Activated naive CD4-positive, alpha-beta T cell (primary cell): ENCODE measurements at places on chromosomes 2 and 18.

- no peak for DNase-seq
These were observed 14.8 kb upstream of the IMP4 start for GRCh38 chr2:130327703-130328527.

GRCh38 chr2:10372203-10372861, 69.6 kb downstream of the HPCAL1 start:
- no peak for DNase-seq

DNA sequence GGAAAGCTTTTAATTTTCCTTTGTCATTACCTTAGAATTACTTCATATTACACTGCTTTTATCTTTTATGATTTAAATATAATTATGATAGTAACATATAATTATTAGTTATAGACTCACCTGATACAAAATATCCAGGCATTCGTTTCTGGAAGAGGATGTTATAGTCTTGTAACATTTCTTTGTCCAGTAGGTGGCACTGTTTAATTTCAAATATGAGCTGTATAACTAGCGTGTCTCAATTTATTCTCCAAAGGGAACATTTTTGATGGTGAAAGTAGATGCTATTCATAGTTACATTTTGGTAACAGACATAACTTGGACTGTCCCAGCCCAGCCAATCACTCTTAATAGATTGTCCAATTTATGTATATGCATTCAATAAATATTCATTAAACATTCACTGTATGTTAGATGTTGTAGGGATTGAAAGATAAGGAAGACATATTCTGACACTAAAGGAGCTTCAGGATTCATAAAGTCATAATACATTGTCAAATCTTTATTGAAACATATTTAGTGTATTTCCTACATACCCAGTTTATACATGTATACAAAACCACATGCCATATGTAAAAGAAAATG, 19.2 kb downstream of the DAW1 start:
- DNase-seq, result no peak

GRCh38 chr18:3193331-3193730, 26.4 kb downstream of the MYOM1 start:
- no peak for DNase-seq

- DNase-seq, result peak; percentile 87
These were observed 5.7 kb downstream of the PTMA start for GRCh38 chr2:231713730-231714638.

GRCh38 chr2:240578488-240578887, 8.0 kb upstream of the CAPN10 start:
- no peak for DNase-seq

GRCh38 chr2:220341014-220341413, 713.6 kb downstream of the SLC4A3 start:
- DNase-seq, result no peak

GRCh38 chr18:72652990-72653593, 109.0 kb upstream of the CBLN2 start:
- peak; percentile 1 for DNase-seq

DNA sequence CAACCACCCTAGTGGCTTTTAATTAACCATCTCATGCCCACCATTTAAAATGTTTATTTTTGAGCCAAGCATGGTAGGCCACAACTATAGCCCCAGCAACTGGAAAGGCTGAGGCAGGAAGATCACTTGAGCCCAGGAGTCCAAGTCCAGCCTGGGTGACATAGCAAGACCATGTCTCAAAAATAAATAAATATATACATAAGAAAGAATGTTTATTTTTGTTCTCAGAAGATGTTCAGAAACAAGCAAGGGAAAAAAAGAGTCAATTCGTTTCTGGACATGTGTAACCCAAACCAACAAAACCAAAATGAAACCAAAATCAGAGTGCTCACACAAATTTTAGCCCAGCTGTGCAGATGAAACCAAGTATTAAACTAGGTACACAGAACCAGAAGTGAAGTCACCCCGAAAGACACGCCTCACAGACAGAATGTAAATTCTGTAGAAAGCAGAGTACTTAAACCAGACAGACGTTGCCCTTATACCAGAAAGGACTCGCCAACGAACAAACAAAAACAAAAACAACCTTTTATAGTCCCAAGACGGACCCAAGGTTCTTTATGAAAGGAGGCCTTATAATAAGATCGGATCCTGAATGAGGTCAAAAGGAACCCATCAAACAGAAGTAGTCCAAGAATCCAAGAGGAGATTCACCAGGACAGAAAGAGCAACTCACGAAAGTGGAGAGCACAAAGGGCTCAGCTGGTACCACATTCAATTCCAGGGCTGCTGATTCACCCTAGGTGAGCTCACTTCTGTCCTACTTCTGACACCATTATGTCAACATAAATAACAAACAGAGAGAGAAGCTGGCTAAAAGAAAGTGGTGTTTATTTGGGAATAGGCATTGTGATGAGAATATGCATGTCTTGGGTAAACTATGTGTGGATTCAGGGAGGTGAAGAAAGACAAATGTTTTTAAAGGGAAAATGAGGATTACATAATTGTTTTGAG, 31.8 kb upstream of the MTCL1 start:
- no peak for DNase-seq

GRCh38 chr18:23053776-23054457, 81.4 kb upstream of the CABLES1 start:
- DNase-seq, result no peak

GRCh38 chr2:136113209-136113971, 4.6 kb downstream of the CXCR4 start:
- no peak for DNase-seq
